ENCODE measurements at places on chromosomes 4 and X.
A peak's percentile ranks its signal among the peaks of the same experiment; 100 is the strongest.

GRCh38 chr4:138790706-138791340 is 224.8 kb upstream of the NOCT start:
- peak; percentile 18 for DNase-seq

GRCh38 chrX:150253959-150254620 is 109.0 kb upstream of the MAMLD1 start:
- DNase-seq = no peak

DNA sequence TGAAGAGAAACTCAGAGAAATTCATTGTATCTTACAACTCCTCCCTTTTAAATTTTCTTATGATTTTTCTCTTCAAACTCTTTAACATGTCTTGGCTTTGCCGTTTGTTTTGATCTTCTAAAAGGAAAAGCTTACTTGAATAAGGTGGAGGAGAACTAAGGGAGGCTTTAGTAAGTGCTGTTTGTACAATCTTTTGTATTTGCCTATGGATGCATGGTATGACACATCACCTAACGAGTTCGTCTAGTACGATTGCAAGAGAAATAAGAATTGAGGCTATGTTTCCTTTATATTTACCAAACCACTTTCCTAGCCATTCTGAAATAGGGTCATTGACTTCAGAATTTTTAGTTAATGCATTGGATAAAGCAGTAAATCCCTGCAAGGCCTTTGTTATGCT is 8.4 kb upstream of the BST1 start:
- no peak for DNase-seq

DNA sequence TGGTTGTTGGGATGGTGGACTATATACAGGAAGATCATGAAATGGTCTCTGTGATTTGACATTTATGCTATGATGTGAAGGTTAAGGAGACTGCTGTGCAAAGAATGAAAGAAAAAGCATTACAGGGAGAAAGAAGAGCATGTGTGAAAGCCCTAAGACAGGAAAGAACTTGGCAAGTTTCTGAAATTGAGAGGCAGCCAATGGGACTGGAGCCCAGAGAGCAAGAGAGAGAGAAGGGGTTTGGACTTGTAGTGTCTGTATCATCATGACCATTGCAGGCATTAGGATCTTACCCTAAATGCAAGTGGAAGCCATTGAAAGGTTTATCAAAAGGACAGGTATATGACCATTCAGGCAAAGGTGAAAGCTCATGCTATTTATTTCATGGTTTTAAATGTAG is 147.1 kb downstream of the NAA11 start:
- no peak for DNase-seq

- DNase-seq = no peak
These were observed 2.4 kb downstream of the ZNF275 start for GRCh38 chrX:153336121-153336894.

- peak; percentile 29 for DNase-seq
These were observed 80.0 kb downstream of the AREG start for GRCh38 chr4:74524985-74525384.

- peak; percentile 11 for DNase-seq
These were observed 4.2 kb downstream of the CENPVL3 start for GRCh38 chrX:51614353-51615012.

GRCh38 chr4:3209551-3210325 is 39.2 kb upstream of the MSANTD1 start:
- DNase-seq = no peak

DNA sequence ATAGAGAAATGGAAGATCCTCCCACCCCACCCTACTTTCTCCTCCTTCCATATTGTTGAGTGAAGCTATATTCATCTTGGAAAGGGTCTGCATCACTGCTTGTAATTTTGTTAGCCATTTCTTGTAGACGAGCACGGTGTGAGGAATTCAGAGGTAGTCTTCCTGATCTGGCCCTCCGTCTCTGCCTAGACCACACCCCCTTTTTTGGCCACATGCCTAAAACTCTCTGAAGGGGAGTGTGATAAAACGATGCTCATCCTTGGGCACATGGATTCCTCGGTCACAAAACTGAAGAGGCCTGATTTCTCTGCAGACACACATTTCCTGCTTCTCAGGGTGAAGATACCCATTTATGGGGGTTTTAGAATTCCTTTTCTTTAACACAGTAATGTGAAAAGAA is 182.8 kb downstream of the LARP7 start:
- DNase-seq = no peak

GRCh38 chr4:83115656-83116285 is 1.2 kb upstream of the PLAC8 start:
- DNase-seq = peak; percentile 31

DNA sequence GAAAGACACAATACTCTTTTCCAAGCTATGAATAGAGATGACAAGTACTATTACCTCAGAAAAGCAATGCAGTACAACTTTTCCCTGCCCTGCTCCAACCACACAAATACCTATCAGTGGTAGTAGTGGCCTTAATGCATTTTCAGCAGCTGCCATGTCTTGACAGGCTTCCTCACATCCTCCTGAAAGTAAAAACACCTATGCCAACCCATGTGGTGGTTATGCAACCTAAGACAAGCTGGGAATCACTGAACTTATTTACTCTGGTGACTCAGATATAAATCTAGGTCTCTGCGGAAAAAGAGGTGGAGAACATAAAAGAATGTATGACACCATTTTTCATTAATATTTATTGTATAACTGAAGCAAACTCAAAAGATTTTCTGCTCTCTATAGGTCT is 14.5 kb downstream of the WDFY3 start:
- no peak for DNase-seq

- DNase-seq = no peak
These were observed 1.6 kb downstream of the GRIA3 start for GRCh38 chrX:123185721-123186120.

DNA sequence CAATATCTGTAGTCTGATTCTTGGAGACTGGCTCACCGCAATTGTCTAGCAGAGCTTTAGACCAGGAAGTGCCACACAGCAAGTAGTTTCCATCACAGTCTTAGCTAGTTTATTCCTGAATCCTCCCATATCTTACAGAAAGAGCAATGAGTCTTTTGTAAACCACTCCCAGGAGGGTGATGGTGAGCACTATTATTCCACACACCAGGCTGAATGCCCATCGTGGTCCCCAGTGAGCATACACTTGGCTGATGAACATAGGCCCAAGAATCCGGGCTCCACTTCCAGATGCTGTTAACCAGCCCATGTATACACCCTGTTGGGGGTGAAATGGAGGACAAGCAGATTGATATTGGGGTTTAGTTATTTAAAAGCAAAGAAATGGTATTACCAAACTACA is 39.8 kb downstream of the PLK4 start:
- no peak for DNase-seq

DNA sequence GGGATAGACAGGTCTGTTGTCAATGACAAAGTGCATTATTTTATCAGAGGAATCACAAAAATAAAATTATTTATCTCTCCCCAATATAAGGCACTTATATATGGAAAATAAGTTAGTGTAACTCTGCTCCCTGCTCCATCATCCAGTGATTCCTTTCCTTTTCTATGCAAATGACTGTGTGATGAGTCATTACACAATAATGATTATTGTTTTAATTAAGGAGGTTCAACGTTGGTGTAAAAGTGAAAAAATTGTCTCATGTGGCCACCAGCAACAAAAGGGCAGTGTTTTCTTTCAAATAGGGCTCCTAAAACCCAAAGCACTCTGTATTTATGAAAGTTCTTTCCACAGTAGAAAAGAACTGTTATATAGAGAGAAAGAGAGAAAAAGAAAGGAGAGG is 16.7 kb downstream of the SLC7A11 start:
- no peak for DNase-seq

- no peak for DNase-seq
These were observed 4.0 kb downstream of the DIPK2B start for GRCh38 chrX:45196701-45197100.

DNA sequence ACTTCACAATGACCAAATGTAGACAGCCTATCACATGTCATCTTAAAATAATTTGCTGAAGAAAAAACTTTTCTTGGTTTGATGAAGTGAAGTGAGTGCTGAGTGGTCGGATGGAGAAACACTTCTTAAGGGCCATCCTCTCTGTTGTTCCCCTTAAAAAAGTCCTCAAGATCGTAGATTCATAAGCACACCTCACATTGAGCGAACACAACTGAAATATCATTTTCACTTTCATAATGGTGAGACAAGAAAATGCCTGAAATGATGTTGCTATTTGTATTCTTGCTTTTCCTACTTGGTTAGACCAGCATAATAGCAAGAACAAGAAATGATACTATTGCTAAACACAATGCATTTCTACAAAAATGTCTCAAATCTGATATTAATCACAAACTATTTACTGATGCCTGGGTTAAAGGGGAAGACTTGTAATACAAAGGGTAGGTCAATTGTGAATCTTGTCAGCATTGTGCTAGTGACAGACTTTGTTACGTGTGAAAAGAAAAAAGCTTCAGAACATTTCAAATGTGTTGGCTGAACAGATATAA is 305.6 kb upstream of the NR3C2 start:
- no peak for DNase-seq

DNA sequence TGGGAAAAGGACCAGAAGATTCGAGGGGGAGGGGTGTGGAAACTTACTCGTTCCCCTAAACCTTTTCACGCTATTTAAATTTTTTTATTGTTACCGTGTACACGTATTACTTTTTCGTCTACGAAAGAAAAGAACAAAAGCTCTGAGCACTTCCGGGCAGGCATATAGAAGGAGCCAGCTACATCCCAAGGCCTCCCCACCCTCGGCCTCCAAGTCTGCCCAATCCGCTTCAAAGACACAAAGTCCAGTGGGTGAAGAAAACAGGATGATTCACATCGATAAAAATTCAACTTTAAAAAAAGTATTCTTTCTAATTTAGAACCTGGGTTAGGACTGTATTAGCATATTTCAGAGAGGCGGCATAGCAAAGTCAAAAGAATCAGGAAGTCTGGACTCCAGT is 23.1 kb downstream of the SEL1L3 start:
- no peak for DNase-seq

- no peak for DNase-seq
These were observed 37.5 kb downstream of the AFAP1 start for GRCh38 chr4:7902101-7902553.

- no peak for DNase-seq
These were observed 145.8 kb upstream of the SPRY1 start for GRCh38 chr4:123250843-123251242.

- no peak for DNase-seq
These were observed 19.7 kb downstream of the VSIG1 start for GRCh38 chrX:108064613-108065012.

DNA sequence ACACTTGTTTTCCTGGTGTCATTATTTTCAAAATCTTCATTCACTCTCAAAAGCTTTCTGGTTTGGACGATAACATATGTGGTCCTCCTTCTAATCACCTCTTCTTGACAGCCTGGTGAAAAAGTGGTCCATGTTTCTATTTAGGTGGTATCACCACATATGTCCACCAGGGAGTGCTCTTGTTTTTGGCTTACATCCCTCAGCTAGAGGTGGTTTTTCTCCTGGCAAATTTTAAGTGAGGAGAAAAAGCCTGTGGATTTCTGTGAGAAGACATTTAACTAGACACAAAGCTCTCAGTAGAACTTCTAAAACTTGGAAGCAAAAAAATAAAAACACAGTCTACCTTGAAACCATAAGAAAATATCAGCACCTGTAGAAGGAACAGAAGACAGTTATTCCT is 58.0 kb upstream of the FRMPD4 start:
- peak; percentile 4 for DNase-seq

DNA sequence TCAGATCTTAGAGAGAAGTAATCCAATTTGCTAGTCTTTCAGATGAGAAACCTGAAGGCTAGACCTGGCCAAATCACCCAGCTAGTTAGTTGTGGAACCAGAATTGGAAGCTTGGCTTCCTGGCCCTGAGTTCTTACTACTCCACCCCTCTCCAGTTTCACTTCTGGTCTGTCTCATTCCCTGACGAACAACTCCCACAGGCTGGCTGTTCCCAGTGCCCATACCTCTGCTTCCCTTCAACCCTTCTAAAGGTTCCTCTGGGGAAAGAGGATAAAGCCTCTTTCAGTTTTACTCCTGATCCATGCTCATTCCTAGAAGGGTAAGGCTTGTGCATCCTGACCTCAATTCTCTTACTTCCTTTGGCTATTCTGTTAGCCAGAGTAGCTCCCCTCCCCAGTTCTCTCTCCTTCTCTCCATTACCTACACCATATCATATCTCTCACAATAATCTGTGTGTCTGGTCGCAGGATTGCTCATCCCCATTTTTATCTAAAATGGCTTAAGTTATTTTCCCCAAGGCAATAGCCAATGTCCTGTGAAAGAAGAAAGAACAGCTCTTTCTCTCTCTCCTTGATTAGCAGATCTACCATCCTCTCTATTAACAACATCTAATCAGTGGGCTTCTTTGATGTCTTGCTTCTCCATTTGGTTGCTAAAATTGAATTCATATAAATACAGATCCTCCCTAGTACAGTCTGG is 155.0 kb upstream of the MAOA start:
- DNase-seq = no peak

DNA sequence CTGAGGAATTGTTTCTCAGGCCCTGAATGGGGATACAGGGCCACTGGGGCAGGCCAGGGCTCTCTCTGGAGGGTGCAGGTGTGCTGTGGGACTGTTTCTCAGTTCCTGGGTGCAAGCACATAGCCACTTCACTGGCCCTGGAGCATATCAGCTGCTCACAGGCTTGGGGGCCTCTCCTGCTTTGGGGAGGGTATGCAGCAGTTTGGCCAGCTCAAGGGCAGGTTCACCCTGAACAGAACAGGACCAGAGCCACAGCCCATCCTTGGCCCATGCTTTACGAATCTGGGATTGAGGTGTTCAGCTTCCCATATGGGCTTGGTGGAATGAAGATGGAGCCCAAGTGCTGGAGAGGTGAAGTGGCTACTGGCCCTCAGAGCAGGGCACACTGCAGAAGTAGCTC is 186.5 kb downstream of the FBXO8 start:
- DNase-seq = no peak

DNA sequence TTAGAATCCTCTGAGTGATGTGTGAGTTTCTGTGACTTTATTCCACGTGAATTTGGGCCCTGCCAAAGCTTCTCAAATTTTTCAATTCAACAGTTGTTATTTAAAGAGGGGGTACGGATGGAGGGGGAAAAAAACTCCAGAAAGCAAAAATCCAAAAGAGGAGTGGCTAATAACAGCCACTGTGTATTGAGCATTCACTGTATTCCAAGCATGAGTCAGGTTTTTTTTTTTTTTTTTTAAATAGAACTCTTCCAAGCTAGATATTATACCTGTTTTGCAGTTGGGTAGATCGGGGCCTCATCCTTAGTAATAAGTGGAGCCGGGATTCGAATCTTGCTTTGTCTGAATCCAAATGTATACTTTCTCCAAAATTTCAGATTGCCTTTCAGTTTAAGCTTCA is 6.4 kb upstream of the RHOH start:
- no peak for DNase-seq

Measured in suppressor macrophage (primary cell).